ENCODE measurements at places on chromosomes 2 and 18.

DNA sequence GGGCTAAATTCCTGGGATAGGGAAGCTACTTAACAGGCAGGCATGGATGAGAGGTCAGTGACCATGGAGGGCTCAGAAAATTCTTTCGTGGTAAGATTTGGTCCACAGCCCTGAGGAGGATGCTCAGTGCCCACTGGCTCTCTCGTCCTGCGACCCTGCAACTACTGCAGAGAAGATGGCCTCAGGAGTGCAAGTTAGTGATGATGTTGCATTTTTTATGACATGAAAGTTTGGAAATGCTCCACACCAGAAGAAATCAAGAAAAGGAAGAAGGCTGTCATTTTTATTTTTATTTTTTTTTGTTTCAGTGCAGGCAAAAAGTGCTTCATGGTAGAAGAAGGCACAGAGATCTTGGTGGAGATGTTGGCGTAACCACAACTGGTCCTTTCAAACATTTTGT lies 238.6 kb upstream of the PARD3B start:
- DNase-seq: no peak

DNA sequence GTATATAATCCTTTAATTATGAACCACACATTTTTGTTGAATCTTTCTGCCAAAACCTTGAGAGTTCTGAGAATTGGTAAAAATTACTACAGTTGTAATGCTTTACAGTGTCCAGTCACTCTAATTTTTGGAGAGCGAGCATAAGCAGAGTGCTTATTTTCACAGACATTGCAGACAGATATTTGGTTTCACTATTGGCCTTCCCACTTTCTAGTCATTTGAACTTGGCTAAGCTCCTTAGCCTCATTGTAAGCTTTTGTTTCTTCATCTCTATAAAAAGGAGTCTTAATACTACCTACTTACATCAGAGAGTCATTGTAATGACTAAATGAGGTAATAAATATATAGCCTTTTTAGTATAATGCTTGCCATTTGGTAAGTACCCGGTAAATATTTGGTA lies 80.4 kb downstream of the LCLAT1 start:
- no peak for DNase-seq

GRCh38 chr2:108935271-108935741 lies 53.7 kb downstream of the EDAR start:
- DNase-seq: no peak

GRCh38 chr2:95047629-95048510 lies 22.4 kb downstream of the MAL start:
- no peak for DNase-seq

- no peak for DNase-seq
Observed at GRCh38 chr2:197950724-197951123, 146.3 kb downstream of the PLCL1 start.
